ENCODE measurements at places on chromosomes 2 and 18.

DNA sequence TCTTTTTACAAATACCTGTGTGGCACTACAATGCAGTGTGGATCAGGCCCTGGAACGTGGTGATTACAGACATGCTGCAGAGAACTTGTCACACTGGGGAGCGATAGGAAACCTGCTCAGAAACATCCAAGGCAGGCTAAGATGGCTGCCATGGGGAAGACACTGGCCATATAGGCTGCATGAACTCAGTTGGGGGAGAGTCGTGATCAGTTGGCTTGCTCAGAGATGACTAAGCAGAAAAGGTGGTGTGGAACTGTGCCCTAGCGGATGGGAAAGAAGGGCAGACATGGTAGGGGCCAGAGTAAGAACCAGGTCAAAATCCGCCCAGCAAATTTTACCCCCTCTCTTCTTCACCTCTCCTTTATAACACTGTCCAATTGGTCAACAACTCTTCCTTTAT lies 307.8 kb downstream of the LRRTM1 start:
- DNase-seq = no peak

GRCh38 chr2:46568212-46569009 lies 89.0 kb downstream of the TMEM247 start:
- no peak for DNase-seq

DNA sequence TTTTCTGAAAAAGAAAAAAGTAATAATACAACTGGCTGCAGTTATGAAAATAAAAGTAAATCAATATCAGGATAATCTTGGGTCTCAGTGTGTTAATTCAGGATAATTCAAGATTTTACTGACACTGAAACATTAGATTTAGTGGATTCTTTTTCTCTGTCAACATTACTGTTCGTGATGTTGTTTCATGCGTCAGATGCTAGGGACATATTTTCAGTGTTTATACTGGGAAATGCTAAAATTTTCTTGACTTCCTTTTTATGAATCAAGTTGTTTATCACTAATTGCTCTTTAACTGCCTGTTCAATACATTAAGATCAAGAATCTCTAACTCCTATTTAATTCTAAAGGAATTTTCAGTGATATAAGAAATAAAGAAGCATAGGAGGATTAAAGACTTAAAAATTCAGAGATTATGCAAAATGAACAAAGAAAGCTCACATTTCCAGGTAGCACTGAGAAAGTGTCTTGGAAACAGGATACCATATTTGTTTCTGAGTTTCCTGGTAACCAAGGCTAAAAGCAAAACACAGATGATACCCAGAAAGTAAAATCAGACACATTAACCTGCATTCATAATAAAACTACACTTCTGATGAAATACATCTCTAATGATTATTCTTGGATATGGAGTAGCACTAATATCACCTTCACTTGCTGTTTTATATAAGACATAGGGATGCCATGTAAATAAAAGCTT lies 174.0 kb downstream of the ARL4C start:
- no peak for DNase-seq

- DNase-seq = no peak
Observed at GRCh38 chr18:78605255-78605654, 374.4 kb upstream of the SALL3 start.

GRCh38 chr2:102000813-102001766 lies 9.3 kb downstream of the IL1R2 start:
- DNase-seq = no peak

GRCh38 chr18:30639361-30639760 lies 403.2 kb downstream of the DSC3 start:
- DNase-seq = no peak

GRCh38 chr2:56582570-56582969 lies 398.8 kb downstream of the CCDC85A start:
- DNase-seq = no peak

- DNase-seq = peak; percentile 75
Observed at GRCh38 chr2:15334644-15335326, 226.3 kb downstream of the NBAS start.

DNA sequence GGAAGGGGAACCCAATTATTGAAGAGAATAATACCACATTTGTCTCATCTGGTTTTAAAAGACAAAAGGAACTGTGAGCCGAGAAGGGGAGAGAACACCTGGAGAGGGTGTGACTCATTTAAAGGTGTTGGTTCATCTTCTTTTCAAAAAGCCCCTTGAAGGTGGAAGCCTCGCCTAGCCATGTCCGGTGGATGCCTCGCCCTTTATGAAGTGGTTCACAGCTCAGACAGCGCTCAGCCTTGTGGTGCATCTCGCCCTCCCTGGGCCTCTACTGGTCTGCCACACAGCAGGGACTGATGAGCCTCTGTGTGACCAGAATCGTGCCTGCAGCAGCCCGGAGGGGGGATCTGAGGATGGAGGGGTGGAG lies 290.0 kb upstream of the CXCR4 start:
- no peak for DNase-seq

- DNase-seq = no peak
Observed at GRCh38 chr2:106839849-106840595, 45.9 kb downstream of the ST6GAL2 start.

GRCh38 chr2:171150694-171151285 lies 9.9 kb downstream of the TLK1 start:
- no peak for DNase-seq

GRCh38 chr2:171319164-171319810 lies 114.5 kb downstream of the METTL8 start:
- DNase-seq = peak; percentile 22

- no peak for DNase-seq
Observed at GRCh38 chr18:7436166-7436565, 130.9 kb upstream of the PTPRM start.

- peak; percentile 55 for DNase-seq
Observed at GRCh38 chr2:133605011-133605765, 36.9 kb upstream of the NCKAP5 start.
